NCI-H345 (cell line): ENCODE measurements at places on chromosomes 4 and X.

GRCh38 chrX:30957753-30958152, 68.7 kb upstream of the TAB3 start:
- no peak for DNase-seq

GRCh38 chr4:81607950-81608349, 136.2 kb upstream of the RASGEF1B start:
- DNase-seq: no peak

- DNase-seq: no peak
Observed at GRCh38 chr4:1556541-1557220, 127.4 kb downstream of the FAM53A start.

DNA sequence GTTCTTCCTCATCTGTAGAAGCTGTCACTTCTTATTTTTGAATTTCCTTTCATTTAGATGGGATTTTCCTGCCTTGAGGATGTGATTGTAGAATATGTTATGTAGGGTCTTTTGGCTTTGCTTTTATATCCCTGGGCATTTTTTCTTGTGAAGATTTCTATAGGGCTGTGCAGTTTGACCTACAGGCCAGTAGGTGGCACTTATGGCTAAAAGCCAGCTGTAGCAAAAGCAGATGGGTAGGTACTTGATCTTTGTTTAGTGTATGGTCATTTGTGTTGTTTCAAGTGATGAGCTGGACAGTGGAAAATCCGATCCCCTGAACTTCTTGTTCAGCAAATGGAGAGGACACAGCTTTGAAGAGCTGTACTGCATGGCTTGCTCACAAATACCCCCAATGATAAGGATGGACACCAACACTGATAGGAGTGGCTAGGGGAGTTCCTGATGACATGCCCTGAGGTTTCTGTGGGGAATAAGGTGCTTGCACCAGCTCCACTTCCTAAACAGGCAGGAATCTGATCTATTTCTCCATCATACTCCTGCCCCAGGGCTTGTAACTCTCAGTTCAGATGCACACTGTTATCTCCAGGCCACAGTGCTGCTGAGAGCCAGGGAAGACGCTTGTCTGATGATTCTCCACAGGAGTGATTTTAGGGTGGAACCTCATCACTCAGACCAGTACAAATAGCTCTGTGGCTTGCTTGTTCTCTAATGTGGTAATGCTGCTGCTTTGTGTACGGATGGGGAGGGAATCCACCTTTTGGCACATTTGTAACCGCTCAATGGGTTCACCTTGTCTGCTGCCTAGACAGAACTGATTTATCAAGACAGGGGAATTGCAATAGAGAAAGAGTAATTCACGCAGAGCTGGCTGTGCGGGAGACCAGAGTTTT, 417.1 kb upstream of the MAGEB16 start:
- DNase-seq: no peak

DNA sequence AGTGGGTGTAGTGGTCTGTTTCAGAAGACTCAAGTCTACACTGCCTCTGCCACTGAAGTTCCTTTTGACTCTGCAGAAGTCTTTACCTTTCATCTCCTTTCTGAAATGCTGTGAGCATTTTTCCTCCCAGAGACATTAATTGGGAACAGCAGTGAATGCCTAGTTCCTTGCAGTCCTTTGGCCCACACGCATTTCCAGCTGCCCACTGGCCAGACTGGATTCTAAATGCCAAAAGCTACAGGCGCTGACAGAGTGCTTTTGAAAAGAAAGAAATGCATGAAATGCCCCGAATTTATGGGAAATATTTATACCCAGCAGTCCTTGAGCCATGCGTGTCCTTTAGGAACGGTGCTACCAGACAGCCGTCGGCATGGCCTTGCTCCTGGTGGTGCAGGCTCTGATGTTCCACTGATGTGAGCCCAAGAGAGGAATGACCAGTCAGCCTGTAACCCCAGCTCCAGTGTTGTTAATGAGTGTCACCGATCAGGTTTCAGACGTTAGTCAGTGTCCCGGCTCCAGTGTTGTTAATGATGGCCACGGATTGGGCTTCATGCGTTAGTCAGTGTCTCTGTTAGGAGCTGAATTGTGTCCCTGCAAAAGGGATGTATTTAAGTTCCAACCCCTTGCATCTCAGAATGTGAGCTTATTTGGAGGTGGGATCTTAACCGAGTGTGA, 132.6 kb downstream of the TBL1X start:
- DNase-seq: no peak

- DNase-seq: no peak
Observed at GRCh38 chrX:40784516-40785151, 49.3 kb upstream of the MED14 start.

- no peak for DNase-seq
Observed at GRCh38 chr4:143186649-143187048, 1.9 kb downstream of the USP38 start.

GRCh38 chr4:137393044-137393443, 139.2 kb downstream of the PCDH18 start:
- peak; percentile 26 for DNase-seq

- no peak for DNase-seq
Observed at GRCh38 chrX:17414839-17415238, 39.8 kb downstream of the NHS start.

- DNase-seq: no peak
Observed at GRCh38 chr4:110610940-110611831, 11.7 kb downstream of the PITX2 start.

GRCh38 chr4:148081267-148081666, 349.4 kb downstream of the ARHGAP10 start:
- no peak for DNase-seq

- DNase-seq: no peak
Observed at GRCh38 chr4:163165217-163166017, 1.3 kb downstream of the NAF1 start.
